CD4-positive, alpha-beta memory T cell (primary cell): ENCODE measurements at places on chromosomes 11 and 22. TPM values are rescaled to one million over a fixed set of nuclear protein-coding genes. Genes with fewer than 3 reads are reported as not detected.

DNA sequence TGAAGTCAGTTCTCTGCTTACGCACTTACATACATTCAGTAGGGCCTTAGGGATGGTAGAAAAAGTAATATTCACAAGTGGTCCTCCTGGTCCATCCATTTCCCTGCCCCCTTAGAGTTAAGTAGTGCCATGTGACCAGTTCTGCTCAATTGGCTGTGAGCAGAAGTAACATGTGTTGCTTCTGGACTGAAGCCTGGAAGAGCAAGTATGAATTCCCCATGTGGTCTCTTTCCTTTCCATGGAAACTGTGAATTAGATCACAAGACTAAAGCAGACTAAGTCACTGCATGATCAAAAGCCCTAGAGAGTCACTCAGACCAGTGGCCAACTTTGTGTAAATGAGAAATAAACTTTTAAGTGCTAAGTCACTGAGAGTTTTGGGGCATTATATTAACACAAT lies 341.7 kb upstream of the CADM1 start:
- no peak overlapping the region for H3K27ac ChIP-seq
- no peak overlapping the region for H3K4me3 ChIP-seq
- no peaks in the 10 kb centered on the region for H3K36me3 ChIP-seq
- no peaks in the 10 kb centered on the region for H3K4me1 ChIP-seq
- no peak for DNase-seq
- H3K27me3 ChIP-seq: no peaks in the 10 kb centered on the region

GRCh38 chr11:116454020-116454645 lies 318.7 kb downstream of the BUD13 start:
- no peaks in the 10 kb centered on the region for H3K27me3 ChIP-seq
- H3K27ac ChIP-seq: no peak overlapping the region
- no peaks in the 10 kb centered on the region for H3K4me1 ChIP-seq
- no peak for DNase-seq
- H3K36me3 ChIP-seq: no peaks in the 10 kb centered on the region

CRYBA4 gene
- total RNA-seq: not detected

DNA sequence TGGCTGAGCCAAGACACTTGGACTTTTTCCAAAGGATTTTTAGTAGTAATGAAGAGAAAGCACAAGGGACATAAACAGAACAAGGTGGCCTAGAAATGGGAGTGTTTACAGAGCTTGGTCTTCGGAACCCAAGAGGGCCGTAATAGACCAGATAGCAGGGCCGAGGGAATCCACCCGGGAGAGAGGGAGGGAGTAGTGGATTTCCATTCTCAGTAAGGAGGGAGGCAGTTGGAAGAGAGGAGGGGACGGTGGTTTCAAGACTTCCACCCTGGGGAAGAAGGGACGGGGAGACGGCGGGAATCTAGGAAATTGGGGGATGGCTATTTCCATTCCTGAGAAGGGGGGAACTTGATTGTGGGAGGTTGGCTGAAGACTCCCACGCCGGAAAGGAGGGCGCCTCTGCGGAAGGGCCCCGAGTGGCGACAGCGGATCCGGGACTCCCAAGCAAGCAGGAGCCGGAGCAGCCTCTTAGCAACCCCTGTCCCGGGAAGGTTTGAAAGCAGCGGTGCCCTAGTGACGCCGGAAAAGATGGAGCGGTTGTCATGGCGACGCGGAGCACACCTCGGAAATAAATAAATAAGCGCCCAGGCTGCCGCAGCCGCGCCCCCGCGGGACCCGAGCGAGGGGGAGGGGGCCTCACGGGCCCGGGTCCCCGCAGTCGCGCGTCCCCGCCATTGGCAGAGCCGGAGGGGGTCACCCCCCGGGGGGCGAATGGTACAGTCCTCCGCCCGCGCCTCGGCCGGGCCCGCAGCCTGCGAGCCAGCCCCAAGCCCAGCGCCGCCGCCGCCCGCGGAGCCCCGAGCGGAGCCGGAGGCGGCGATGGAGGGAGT lies 31.6 kb downstream of the EIF3F start:
- H3K4me1 ChIP-seq: peaks cover 14% of the 10 kb centered on the region
- H3K27ac ChIP-seq: peak overlapping the region; percentile 61
- DNase-seq: peak; percentile 90
- H3K36me3 ChIP-seq: no peaks in the 10 kb centered on the region

GRCh38 chr11:118144301-118145268 lies 8.0 kb downstream of the SCN4B start:
- no peak overlapping the region for H3K4me3 ChIP-seq
- H3K4me1 ChIP-seq: peaks cover 4% of the 10 kb centered on the region
- no peak for DNase-seq
- no peak overlapping the region for H3K27ac ChIP-seq
